ENCODE measurements at places on chromosomes 16 and 17.

DNA sequence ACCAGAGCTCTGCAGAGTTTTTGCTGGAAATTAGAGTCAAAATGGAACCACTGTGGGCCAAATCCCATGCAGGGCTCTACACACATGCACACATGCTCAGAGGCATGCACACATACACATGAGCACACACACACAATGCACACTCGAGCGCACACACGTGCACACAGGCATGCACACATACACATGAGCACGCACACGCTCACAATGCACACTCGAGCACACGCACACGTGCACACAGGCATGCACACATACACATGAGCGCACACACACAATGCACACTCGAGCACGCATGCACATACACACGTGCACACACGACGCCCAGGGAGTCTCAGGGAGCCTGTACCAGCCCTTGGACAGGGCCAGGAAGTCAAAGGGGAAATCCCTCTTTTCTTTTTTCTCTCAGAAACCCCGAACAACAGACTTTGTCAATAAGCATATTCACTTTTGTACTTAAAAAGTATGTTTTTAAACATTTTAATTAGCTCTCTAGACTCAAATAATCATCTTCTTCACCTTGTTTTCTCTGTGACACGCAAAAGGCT, 8.5 kb upstream of the METRNL start:
- DNase-seq, result no peak

DNA sequence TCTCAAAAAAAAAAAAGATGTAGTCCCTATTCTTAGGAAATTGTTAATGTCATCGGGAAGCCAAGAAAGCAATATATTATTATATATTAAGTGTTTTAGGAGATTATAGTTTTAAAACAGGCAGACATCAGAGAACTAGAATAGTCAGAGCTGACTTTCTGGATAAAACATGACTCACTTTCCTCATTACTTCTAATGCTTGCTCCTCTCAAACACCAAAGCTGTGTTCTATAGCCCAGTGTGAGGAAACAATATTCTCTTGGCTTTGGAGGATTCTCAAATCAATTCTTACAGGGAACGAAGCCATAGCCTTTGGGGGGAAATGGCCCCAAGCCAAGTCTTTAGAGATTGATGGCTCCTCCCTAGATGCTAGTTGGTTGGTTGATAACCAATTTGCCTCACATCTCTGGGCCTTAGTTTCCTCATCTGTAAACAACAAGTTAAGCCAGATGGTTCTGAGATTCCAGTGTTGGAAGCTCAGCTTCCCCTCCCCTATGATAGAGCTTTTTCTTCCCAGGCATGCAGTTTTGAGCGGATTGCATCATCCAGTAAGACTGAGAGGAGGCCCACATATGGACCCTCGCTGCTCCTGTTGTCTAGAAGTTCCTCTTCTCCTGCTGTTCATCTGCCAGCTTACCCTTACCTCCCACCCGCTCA, 12.4 kb downstream of the NMT1 start:
- DNase-seq, result no peak

- DNase-seq, result no peak
Measured at GRCh38 chr16:13926891-13927290, 6.9 kb downstream of the ERCC4 start.

DNA sequence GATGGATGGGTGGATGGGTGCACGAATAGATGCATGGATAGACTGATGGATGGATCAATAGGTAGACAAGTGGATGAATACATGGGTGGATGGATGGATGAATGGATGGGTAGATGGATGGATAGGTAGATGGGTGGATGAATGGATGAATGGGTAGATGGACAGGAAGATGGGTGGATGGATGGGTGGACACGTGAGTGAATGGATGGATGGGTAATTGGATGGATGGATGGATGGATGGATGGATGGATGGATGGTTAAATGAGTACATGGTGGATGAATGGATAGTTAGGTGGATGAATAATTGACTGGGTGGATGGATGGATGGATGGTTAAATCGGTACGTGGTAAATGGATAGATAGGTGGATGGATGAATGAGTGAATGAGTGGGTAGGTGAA, 89.7 kb upstream of the ZNF469 start:
- no peak for DNase-seq

DNA sequence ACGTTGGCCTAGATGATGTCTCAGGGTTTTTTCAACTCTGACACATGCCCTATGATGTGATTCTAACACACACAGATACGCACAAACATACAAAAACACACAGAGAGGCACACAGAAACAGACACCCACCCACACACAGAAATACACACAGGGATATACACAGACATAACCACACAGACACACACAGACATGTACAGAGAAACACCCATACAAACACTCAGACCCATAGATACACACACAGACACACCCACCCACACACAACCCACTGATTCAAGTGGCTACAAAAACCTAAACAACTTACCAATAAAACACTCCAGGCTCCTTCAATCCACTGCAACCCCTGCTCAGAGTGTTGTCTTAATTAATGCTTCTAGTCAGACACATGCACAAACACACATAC, 244.6 kb upstream of the CCL2 start:
- DNase-seq, result no peak

GRCh38 chr16:56609463-56609921, 1.1 kb downstream of the MT2A start:
- DNase-seq, result peak; percentile 72

- no peak for DNase-seq
Measured at GRCh38 chr17:15382914-15383313, 41.5 kb upstream of the TEKT3 start.

DNA sequence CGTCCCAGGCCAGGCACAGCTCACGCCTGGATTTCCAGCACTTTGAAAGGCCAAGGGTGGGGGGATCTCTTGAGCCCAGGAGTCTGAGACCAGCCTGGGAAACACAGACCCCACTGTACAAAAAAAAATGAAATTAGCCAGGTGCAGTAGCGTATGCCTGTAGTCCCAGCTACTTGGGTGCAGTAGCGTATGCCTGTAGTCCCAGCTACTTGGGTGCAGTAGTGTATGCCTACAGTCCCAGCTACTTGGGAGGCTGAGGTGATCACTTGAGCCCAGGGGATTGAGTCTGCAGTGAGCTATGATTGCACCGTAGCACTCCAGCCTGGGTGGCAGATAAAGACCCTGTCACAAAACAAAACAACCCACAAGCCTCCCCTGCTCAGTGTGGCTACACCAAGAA, 27.0 kb upstream of the SLC25A19 start:
- DNase-seq, result no peak

GRCh38 chr17:4969551-4970173, 2.0 kb upstream of the SPAG7 start:
- DNase-seq, result peak; percentile 69

- no peak for DNase-seq
Measured at GRCh38 chr16:78538919-78539318, 439.5 kb downstream of the WWOX start.

DNA sequence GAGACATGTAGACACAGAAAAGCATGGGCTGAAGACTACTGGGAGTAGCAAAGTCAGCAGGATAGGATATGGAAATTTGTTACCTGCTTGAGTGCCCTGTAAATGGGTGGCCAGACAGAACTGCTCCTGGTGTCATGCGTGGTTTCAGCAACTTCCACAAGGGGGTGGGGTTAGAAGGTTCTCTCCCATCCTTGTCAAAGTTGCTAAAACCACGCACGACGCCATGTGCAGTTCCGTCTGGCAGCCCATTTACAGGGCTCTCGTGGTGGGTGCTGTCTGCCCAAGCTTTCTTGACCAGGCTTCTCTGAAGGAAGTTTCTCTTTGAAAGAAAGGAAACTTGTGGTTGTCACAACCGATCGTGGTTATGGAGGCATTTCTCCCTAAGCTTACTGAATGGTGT, 6.9 kb upstream of the DBNDD1 start:
- no peak for DNase-seq

- no peak for DNase-seq
Measured at GRCh38 chr16:21597561-21598030, 1.8 kb upstream of the METTL9 start.

DNA sequence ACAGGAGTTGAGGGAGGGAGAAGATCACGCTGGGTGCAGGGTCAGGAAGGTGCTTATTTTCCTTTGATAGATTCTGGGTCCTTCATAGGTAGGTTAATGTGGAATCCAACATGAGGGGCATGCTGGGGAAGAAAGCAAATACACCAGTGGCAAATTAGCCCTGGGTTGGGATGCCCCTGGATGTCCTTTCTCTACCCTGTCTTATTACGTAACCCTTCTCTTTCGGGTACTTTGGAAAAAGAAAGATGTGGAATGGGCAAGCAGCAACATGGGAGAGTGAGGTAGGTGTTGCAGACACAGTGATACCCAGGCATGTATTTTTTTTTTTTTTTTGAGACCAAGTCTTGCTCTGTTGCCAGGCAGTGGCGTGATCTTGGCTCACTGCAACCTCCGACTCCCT, 9.1 kb downstream of the SLC7A6 start:
- DNase-seq, result no peak

GRCh38 chr17:50561746-50562141, 1.2 kb downstream of the CACNA1G start:
- DNase-seq, result no peak

GRCh38 chr16:88383401-88384221, 852 bp downstream of the ZNF469 start:
- no peak for DNase-seq

DNA sequence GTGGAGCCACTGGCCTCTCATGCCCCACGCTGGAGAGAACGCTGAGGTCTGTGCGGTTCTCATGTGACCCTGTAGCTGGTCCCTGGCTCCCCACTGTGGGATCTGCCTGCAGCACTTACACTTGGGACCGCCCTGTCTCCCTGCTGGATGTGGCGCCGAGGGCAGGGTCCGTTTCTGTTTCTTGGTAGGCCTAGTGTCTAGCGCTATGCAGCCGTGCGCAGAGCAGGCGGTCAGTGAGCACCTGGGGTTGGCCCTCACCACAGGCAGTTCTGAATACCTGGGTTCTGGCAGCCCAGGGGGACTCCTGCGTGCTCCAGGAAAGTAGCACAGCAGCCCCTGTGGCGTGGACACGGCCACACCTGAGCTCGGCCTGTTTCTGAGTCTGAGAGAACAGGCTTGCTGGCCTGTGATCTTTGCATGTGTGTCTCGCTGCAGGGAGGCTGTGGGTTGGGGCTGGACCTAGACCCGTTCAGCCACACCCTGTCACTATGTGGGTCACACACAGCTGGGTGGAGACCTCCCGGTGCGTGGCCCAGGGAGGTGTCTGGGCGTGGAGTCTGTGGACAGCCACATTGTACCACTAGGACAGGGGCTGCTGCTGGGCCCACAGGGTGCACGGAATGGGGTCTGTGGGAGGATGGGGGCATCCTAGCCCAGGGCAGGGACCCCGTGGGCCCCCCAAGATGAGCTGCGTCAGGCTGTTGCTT, 2.8 kb downstream of the CAPN15 start:
- no peak for DNase-seq

DNA sequence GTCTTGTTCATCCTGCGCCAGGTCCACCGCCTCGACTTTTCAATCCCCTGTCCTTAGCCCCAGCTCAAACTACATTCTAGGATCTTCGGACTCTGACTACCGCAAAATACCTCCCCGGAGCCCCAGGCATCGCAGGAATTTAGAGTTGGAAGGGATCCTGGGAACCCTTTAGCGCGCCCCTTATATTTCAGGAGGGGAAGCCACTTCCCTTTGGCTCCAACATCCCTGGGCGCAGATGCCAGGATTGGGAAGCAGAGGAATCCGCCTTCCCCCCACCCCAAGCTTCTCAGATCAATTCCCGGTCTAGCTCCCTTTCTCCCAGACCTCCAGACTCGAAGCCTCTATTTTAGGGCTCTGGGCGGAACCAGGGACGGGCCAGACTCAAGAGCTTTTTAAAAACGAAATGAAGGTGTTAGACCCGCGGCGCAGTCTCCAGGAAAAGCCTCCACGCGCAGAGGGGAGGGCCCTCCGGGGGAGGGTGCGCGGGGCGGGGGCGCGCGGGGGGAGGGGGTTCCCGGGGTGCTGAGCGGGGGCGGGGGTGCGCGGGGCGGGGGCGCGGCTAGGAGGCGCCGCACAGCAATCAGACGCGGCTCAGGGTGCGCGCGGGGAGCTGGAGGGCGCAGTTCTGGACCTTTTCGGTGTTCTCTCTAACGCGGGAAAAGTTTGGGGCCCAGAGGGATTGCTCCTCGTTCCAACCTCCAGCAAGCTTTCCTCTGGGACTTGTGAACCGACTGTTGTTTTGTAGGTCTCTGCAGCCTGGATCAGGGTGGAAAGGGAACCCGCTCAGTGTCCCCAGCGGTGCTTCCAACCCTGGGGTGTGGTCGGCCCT, 1.6 kb downstream of the AHSP start:
- no peak for DNase-seq

DNA sequence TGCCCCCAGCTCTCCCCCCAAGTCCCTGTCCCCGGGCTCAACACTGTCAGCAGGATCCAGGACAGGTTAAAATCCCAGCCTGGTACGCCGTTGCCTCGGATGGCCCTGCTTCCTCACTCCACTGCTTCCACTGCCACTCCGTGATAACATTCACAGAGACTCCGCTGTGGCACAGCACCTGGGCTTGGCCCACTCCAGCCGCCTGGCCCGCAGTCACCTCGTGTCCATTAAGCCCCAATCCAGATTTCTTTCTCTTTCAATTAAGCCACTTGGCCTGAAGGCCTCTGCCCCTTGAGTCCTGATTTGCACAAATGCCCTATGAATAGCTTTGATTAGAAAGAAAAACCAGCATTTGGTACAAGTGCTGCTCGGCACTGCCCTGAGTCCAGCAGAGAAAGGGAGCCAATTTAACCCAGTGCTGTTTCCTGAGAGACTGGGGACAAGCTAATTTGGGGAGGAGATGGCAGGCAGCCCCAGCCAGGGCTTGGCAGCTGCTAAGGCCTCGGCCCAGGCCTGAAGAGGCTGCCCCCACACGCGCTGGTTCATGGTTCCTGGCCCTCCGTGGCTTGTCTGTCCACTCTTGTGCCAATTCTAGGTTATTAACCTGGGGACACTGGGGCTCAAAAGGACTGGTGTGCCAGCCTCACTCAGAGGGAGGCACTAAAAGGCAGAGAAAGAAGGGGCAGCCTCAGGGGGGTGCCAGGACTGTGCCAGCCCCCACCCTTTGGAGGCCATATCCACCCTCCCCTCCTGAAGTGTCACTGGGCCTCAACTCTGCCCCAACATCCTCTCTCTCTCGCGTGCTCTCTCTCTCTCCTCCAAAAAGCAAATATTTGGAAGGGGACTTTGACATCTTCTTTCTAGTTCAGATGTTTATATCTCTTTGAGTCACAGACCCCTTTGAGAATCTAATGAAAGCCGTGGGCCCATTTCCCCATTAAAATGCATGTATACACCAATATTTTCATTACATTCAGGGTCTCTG, 29.8 kb upstream of the SPPL2C start:
- no peak for DNase-seq

DNA sequence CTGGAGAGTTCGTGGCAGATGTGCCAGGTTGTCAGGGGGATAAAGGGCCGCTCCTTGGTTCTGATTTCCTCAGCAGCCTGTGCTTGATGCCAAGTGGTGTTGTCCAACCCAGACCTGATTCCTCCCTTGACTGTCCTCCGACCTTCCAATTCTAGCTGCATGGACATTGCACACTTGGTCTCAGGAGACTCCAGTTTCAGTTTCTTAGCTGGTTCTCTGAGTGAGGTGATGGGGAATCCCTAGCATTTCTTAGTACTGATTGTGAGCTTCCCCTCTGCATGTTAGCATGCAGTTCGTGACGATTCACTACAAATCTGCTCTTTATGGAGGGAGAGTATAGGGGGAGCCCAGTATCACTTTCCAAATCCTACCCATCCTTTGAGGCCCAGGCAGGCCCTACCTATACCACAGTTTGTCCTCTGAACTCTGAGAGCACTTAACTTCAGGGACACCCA, 12.4 kb upstream of the CCR7 start:
- DNase-seq, result peak; percentile 51

GRCh38 chr17:80145076-80146075, 1.6 kb downstream of the EIF4A3 start:
- no peak for DNase-seq

GRCh38 chr17:9644910-9645751, at the start of gene USP43:
USP43 (plus strand) TSS chr17:9645517; CDS start chr17:9645633, 116 bp downstream.
- peak; percentile 9 for DNase-seq
